HCEC 1CT (cell line): ENCODE measurements at places on chromosomes 1 and 21.
A peak's percentile ranks its signal among the peaks of the same experiment; 100 is the strongest.

- no peak for DNase-seq
These were observed 34.5 kb upstream of the CSF3R start for GRCh38 chr1:36517011-36517771.

- DNase-seq = peak; percentile 51
These were observed 36.4 kb downstream of the RXRG start for GRCh38 chr1:165408518-165408917.

DNA sequence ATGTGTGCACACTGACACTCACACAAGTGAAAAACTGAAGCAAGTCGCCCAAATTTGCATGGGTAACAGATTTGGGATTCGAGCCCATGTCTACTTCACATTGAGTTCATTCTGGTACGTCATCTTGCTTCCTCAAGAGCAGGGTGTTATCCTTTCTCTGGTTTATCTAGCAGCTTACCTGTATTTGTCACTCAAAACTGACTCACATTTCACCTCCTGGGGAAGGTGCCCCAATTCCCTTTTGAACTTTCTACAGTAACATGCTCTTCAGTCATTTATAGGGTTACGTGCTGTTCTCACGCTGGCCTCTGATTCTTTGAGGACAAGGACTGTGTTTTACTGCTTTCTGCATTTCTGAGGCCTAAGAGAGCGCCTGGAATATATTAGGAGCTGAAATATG is 162.8 kb downstream of the PDE4B start:
- DNase-seq = no peak

DNA sequence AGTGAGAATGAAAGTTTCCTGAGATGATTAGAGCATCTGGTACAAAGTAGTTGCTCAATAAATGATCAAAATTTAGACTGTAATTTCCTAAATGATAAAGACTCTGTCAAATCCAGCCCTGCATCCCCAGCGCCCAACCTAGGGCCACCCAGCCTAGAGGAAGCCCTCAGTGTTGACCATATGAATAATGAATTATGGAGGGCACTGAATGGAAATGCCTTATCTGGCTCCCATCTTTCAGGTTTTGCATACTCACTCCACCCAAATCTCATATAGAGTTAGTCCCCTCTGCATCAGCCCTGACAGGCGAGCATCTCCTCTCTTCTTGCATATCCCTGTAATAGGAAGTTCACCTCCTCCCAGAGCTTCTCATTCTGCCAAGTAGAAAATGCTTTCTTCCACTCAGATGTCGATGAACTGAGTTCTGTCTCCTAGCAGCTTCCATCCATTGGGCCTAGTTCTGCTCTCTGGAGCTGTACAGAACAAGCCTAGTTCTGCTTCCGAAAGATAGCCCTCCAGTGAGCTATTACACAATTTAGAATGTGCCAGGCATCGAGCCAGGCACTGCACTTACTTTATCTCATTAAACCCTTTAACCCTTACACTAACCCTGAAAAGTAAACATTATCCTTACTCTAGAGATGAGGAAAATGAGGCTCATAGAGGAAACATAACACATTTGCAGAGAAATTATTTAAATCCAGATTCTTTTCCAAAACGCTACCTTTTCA is 20.9 kb downstream of the COA7 start:
- no peak for DNase-seq

GRCh38 chr1:244599937-244600350 is 53.0 kb upstream of the DESI2 start:
- peak; percentile 94 for DNase-seq

DNA sequence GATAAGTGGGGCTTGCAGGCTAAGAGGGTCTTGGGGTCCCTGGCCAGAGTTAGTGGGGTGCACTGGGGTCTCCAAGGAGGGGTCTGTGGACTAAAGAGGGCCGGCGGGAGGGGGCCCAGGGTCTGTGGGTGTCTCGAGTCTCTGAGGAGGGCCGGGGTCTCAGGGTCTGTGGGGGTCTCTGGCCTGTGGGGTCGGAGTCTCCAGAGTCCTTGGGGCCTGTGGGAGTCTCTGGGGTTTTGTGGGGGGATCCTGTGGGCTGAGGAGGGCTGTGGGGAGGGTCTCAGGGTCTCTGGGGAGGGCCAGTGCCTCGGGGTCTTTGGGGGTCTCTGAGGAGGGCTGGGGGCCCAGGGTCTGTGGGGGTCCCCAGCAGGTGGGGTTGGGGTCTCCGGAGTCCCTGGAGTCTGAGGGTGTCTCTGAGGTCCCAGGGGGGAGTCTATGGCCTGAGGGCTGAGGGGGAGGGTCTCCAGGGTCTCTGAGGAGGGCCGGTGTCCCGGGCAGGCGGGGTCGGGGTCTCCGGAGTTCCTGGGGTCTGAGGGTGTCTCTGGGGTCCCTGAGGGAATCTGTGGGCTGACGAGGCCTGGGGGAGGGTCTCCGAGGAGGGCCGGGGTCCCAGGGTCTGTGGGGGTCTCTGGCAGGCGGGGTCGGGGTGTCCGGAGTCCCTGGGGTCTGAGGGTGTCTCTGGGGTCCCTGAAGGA is 628 bp upstream of the PLEKHM2 start:
- DNase-seq = no peak

DNA sequence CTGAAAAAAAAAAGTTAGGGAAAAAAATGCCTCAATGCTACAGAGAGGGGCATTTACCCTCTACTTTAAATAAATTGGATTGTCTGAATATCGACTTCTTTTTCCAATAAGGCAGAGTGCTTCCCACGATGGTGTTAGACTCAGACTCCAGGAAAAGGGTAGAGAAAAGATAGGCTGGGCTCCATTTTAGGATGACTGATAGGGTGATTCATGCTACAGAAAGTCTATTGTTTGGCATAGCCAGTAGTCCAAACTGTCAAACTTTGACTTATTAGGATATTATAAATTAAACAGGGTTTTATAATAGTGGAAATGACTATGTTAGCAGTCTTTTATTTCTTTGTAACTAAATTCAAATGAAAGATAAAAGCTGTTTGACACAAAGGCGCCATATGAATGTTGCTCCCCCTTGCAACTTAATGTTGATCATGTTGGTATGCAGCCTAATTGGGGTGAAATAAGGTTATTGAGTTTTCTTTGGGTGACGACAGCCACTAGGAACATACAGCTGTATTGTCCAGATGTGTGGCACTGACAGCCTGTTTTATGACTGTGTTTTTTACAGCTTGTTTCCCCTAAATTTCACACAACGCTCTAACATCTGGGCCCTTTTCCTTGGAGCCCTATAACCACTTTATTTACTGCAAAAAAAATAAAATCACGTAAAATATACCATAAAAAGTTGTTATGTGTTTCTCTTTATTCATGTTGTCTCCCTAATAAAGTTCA is 69.3 kb downstream of the SPAG17 start:
- no peak for DNase-seq

DNA sequence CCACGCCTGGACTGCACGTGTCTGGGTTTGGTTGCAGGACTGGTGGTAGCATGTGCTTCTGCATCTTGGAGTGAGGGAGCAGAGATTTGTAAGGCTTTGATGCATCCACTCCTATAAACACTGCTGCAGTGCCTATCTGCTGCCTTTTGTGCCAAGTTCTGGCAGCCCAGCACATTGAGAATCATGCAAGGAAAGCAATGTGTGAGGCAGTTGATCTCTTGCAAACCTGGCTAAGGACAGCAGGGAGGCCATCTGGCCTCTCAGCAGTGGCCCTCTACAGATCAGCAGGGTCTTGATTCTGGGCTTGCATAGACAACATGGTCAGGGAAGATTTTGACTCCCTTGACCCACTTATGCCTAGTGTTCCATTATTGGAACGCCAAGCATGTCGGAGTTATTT is 81.2 kb upstream of the COA6 start:
- no peak for DNase-seq

- peak; percentile 99 for DNase-seq
These were observed 189.4 kb downstream of the PBX1 start for GRCh38 chr1:164748253-164748899.

- no peak for DNase-seq
These were observed 189.0 kb downstream of the NFIA start for GRCh38 chr1:61271412-61271789.

- no peak for DNase-seq
These were observed 389.3 kb downstream of the OMA1 start for GRCh38 chr1:58157256-58157655.

DNA sequence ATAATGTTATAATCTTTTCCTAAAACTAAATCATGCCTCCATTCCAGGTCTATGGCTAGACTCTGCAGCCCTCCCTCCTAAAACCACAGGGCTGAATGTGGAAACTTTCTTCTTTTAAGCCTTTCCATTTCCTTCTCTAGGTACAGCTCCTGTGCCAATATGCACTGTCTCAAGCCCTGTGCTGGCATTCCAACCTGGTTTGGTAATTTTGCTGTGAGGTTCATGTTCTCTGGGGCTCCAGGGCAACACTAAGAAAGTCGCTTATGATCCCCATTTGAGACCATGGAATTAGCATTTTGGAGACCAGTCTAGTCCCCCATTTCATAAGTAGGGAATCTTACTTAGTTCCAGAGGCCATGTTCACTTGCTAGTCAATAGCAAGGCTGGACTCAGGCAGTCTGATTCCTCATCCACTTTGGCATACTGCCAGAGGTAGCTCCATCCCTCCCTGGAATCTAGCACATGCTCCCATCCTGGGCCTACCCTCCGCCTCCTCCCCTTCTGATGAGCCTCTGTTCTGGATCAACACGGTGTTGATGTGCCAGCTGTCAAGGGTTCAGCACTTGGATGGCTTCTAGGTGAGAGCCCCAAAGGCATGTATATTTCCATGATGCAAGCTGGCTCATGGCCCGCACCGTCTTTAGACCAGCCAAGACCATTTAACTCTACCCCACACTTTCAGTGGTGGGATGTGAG is 36.5 kb downstream of the ZMYND12 start:
- no peak for DNase-seq

- no peak for DNase-seq
These were observed 19.4 kb downstream of the TRIM67 start for GRCh38 chr1:231181271-231181670.

- no peak for DNase-seq
These were observed 160.8 kb upstream of the SGIP1 start for GRCh38 chr1:66373157-66373591.

DNA sequence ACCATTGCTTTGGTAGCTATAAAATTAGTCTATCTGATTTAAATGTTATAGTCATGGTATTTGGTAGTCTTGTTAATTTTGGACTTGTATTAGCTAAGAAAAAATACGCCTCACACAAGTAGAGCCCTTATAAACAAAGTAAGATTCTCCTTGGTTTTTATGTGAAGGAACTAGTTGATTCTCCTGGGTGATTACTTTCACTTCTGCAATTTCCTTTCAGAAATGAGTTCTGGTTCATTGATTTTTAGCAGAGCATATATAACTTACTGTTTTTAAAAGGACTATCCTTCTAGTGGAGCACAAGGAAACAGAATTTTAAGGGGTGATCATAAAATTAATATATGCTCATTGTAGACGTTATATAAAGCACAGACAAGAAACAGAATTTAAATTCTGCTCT is 120.1 kb downstream of the BACH1 start:
- DNase-seq = no peak

DNA sequence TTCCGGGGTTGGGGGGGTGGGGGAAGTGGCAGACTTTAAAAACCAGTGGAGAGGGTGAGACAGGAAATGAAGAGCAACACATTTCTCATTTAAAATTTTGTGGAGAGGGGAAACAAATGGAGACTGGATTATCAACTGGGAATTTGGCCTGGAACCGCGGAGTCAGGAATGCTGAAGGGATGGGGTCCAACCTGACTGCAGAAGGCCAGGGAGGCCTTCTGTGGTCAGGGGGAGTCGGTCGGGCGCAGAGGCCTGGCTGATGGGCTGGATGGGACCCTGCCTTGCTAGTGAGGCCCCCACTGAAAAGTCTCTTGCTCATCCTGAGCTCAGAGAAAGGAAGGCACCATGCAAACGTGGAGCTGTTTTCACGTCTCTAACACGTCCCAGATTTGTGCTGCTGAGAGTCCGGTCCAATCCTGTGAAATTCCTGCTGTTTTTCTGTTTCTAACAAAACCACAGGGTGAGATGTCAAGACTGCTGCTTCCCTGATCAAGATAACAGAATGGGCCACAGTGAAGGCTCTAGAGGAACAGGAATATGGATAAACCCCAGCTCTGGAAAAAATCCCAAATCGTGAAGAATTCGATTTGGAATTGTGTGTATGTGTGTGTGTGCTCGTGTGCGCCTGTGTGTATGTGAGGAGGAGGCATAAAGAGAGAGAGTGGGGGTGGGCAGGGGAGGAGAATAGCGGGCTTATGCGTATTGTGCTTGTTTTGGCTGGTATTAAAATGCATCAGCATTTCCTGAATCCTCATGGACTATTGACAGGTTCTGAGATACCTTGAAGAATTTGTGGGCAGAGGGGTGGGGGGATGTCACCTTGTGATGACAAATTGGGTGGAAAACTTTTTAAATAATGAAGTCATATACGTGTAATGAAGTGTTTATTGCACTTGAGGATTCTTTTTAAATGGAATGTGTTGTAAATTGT is 117.4 kb downstream of the NGF start:
- no peak for DNase-seq

DNA sequence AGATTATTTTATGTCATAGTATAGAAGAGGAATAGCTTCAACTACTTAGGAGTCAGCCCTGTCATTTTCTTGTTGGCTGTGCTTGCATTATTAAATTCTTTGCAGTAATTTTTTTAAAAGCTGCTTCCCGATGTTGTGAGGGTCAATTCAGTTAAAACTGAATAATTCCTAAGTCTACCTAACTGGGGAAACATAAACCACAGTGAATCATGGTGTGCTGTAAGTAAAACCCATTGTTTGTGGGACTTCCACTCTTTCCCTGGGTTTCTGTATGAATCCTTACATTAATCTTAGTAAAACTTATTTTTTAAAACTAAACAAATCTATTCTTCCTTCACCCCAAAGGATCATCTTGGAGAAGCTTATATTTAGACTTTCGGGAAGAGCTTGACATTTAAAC is 4.4 kb downstream of the SUCO start:
- DNase-seq = no peak

DNA sequence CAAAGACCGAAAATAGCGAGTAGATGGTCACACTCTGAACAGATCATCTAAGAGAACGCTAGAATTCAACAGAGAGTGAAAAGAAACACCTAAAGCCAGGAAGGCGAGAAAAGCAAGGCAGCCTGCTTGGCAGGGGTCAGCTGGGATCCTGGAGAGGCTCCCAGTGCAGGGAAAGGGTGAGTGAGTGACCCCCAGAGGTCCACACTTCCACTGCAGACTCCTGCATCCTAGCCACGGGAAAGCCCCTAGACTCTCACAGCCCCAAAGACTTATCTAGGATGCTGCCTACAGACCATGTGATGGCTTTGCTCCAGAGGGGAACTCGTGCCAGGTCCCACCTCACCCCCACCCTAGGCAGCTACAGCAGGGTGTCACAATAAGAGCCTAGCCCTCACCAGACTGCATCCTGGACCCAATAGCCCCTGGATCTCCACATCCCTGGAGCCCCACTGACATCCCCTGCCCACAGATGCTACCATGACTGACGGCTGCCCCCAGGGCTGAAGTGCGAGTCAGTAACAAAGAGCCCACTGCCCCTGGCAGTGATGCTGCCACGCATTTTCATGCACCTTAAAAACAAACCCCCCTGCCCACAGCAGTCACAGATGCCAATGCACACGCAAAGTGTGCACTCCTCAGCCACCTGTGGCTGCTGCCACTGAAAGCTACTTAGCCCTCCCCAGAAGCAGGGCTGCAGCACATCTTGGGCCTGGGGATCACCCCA is 62.2 kb downstream of the PSMG1 start:
- DNase-seq = no peak
